ENCODE measurements at places on chromosomes 4 and X.

DNA sequence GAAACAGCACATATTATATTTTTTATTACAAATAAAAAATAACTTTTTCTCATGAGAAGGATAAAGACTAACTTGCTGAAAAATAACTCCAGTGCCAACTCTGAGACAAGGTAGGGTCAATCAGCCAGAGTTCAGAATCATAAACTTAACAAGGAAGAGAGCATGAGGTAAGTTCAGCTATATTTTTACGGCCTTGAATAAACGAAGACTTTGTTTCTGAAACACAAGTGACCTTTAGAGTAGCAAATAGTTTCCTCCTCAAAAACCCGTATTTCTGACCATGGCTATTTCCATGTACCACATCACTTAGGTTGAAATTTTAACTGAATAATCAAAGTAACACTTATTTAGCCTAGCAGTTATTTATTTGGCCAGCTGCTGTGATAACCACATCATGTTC lies 45.5 kb downstream of the PRDM5 start:
- DNase-seq: no peak

GRCh38 chr4:8311101-8312068 lies 41.8 kb downstream of the HTRA3 start:
- DNase-seq: no peak

DNA sequence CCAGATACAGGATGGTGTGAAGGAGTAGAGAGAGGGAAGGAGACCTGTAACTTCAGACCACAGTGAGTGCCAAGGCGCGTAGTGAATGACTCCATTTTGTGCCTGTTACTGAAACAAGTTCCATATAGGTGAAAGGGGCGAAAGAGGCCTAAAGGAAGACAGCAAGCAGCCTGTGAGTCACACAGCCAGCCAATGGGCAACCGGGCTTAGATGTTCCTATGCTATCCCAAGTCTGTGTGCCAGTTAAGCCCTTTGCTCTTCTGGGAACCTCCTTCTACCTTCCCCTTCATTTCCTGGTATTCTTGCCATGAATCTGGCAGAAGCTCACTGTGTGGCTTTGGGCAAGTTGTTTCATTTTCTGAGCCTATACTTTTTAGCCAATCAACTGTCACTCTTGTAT lies 161.8 kb upstream of the LDB2 start:
- no peak for DNase-seq

DNA sequence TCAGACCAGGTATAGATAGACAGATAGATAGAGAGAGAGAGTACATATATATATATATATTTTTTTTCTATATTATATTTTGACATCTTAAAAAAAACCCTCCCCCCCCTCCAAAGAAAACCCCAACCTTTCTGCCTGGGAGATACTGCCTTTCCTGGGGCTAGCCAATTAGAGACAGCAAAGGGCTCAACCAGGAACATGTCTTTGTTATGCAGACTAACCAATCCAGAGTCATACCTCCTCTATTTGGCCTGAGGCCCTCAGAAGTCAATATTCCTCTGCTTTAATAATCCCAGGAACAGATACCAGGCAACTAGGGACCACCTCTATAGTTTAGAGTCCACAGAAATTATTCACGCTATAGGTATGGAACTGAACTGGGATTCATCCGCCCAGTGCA lies 135.6 kb upstream of the MAD2L1 start:
- DNase-seq: no peak

DNA sequence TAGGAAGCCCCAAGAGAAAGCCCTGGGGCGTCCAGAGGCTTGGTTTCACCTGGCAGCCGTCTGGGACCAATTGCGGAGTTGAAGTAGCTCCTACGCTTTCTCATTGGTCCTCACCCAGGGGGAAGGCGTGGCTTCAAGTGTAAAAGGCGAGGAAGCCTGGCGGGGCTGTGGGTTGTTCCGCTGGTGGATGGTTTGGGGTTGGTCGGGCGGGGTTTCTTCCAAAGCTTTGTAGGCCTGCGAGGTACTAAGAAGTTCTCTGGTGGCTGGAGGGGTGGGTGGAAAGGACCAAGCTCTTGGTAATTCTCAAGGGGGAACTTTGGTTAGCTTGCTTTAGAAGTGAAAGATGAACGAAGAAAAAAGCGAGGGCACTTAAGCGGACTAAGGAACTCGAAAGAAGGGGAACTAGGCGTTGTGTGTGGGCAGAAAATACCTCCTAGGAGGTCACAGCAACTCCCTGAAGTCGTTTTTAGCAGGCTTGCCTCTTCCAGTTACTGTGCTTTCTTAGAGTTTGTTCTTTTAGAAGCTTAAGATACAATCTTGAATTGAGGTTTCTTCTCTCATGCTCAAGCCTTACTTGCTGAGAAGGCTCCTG lies 36.6 kb downstream of the CCNG2 start:
- no peak for DNase-seq
